NK-92 treated with Interleukin-12 subunit alpha and Interleukin-12 subunit beta, amount 100 ng/mL, for 24 hours (cell line): ENCODE measurements at places on chromosomes 12 and 14.

DNA sequence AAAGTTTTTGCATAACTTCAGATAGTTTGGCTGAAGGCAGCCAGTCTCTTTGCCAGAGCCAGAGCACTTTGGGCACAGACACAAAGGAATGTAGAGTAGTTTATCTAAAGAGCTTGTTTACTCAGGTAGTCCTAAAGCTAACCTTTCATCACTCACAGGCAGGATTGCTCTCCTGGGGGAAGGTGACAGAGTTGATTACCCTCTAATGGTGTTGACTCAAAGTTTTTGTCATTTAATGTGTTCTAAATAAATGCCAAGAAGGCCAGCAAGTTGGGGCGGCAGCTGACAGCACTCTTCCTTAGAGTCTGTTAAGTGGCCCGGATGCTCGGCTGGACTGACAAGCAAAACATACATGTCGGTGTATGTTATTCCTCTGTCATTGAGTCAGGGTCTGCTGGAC, 9.3 kb upstream of the TAS2R46 start:
- DNase-seq, result no peak

DNA sequence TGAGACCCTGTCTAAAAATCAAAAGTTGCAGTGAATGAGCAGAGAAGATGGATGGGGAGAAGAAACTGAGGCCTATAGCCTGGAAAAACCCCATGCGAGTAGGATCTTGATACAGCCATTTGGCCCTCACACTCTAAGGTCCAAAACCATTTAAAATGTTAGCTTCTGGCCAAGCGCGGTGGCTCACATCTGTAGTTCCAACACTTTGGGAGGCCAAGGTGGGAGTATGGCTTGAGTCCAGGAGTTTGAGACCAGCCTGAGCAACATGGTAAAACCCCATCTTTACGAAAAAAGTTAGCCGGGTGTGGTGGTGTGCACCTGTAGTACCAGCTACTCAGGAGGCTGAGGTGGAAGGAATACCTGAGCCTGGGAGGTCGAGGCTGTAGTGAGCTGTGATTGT, 19.8 kb downstream of the VRTN start:
- DNase-seq, result no peak

DNA sequence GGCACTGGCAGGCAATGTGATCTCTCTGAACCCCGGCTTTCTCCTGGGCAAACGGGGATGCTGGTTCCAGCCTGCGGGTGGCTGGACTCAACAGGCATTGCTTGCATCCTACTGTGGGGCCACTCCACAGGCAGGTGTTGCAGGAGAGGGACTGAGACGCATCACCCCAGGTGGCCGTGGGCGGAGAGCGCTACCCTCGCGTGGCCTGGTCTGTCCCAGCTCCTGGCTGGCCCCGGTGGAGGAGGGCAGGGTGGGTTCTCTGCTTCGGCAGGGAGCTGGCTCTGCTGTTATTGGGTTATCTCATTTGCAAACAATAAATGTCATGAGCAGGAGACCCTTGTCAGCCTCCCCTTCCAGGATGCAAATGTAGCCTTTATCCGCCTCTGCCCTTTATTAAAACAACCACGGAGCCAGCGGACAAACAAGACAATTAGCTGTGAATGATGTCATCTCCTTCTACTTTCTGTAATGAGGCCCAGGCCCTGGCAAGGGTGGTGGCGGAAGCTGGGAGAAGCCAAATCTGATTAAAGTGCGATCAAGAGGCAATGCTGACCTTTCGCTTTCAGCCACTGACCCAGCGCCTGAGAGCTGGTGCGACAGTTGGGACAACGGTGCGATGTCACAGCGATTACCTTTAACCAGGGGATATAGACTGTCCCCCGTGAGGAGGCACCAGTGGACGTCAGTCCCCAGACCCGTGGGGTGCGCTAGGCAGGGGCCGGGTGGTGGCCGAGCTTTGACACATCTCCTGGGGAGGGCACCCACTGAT, 161.8 kb downstream of the KIF26A start:
- DNase-seq, result no peak

GRCh38 chr14:42174357-42174756, 567.7 kb downstream of the LRFN5 start:
- no peak for DNase-seq

GRCh38 chr12:130948751-130949150, 5.0 kb upstream of the ADGRD1 start:
- no peak for DNase-seq

DNA sequence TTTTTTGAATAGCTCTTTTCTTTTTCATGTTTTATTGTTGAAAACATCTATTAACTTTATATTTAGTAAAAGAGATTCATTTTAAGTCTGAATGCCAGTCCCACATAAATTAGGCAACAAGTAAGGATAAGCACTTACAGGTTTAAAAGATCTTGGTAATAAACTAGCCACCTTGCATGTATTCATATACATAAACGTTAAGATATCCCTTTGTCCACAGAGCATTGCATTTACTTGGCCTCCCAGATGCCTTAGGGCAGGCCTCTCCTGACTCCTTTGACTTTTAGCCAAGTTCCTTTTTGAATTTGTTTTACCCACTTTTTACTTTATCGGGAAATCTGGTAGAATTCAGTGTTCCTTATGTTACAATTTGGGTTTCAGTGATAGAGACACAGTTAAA, 331.7 kb downstream of the ETNK1 start:
- DNase-seq, result no peak

DNA sequence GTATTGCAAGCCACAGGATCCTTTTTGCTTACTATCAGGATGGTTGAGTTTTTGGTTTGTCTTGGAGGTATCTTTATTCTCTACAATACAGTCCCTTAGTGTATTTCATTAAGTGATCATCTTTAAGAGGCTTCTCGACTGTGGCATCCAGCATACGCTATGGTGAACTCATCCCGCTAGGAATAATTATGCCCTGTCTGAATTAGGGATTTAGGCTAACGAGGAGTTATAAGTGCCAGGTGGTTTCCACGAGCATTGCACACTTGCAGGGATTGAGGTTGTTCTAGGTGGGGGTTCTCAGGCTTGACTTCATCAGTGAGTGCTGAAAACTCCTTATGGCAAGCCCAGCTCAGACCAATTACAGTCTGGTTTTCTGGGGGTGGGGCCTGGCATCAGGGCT, 37.2 kb upstream of the RBM19 start:
- DNase-seq, result no peak

DNA sequence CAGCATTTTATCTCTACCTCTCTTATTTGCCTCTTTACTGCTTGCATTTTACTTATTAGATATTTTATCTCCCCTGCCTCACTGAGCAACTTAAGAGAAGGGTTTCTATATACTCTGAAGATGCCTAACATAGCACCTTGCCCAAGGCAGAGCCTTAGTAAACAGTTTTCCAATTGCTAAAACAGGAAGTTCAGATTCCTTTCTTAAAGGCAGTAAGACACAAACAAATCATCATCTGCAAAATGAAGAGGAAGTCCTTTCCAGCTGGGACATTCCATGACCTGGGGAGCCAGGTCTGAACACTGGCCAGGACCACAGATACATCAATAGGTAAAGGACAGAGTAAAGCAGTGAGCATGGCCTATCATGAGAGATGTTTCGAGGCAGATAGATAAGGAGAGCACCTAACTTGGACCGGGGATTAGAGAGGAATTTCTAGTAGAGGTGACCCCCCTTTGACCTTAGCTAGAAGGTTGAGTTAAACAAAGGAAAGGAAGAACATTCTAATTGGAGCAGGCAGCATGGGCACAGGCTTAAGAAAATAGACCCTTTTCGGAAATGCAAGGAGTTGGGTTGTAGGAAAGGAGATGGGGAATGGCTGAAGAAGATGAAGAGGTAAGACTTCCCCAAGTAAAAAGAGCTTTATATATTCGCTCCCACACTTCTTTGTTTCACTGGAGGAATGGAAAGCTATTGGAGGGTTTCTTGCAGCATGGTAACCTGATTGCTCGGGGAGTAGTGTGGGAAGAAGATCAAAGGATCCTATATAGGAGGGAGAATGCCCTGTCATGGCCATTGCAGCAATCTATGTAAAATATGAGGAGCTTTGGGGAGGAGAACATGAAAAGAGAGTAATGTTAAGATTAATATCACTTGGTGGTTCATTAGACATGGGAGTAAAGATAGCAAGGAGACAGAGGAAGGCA, 94.8 kb downstream of the PHLDA1 start:
- no peak for DNase-seq

DNA sequence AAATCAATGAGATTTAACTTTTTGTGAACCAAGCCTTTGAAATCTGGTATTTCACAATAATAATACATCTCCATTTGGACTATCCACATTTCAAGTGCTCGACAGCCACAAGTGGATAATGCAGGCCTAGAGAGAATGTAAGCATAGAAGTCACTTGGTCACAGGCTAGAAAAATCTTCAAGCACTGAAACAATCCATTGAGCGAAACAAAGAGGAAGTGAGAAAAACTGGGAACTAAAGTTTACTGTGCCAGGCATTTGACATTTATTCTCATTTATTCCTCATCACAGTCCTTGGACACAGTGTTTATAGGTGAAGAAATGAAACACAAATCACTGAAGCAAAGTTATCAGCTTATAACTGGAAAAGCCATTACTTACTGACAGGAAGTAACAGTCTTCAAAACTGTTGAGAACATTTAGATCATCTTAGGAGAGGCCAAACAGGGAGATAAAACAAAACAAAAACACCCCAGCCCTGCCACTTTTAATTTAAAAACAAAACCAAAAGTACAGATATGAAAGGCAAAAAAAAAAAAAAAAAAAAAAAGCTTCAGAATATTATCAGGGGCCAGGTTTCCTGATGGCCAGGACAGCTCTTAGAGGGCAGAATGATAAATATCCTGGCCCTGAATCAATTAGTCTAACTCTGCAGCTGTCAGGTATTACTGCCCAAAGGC, 29.2 kb downstream of the GNS start:
- no peak for DNase-seq

GRCh38 chr14:67060546-67060945, 128.7 kb upstream of the GARIN2 start:
- DNase-seq, result no peak

DNA sequence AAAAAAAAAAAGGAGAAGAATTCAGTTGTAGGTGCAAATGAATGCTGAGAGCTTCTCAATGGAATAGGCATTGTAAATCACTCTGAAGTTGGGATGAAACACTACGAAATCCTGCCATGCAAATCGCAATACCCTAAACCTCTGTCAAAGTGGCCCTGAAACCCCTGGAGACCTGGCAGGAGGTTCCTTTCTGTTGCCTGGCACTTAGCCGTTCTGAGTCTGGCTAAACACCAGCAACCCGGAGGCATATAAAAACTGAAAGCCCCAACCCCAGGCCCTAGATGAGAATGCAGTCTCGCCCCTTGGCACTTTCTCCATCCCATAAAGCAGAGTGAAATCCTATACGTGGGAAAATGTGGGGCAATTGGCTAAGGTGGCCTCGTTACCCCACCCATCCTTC, 151.5 kb upstream of the PARP11 start:
- DNase-seq, result no peak

GRCh38 chr14:36313206-36313605, 7.2 kb downstream of the MBIP start:
- no peak for DNase-seq
